Ascending aorta (tissue), 2 donors: ENCODE measurements at places on chromosomes 12 and 14.

DNA sequence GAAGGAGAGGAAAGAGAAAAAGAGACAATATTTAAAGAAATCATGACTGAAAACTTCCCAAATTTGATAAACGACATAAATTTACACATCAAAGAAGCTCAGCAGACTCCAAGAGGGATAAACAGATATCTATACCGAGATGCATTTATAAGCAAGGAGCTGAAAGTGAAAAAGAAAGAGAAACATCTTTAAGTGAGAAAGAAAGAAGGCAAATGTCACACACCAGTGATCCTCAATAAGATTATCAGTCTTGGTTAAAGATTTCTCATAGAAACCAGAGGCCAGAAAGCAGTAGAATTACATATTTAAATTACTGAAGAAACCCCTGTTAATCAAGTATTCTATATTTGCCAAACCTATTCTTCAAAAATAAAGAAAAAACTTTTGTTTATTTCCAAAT, 424.2 kb downstream of the SLC16A7 start:
- no peak for DNase-seq

GRCh38 chr12:106704081-106704480, 70.4 kb upstream of the RIC8B start:
- DNase-seq, result no peak

DNA sequence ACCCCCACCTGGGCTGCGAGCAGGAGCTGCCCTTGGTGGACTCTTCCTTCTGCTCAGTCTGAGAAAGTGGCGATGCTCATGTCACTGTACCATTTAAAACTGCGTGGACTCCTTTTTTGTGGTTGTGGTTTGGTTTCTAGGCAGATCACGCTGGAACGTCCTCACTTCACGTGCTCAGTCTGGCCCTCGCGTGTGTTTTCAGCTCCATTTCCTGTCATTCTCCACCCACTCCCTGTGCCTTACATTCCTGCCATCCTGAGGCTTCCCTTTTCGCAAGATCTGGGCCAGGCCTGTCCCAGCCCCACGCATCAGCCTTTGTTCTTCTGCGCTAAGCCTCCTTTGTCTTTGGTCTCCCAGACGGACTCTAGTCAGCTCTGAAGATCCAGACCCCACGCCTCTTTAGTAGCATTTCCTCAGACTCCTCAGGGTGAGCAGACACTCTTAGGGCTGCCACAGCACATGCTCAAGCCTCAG, 105.4 kb downstream of the FBXL14 start:
- no peak for DNase-seq

DNA sequence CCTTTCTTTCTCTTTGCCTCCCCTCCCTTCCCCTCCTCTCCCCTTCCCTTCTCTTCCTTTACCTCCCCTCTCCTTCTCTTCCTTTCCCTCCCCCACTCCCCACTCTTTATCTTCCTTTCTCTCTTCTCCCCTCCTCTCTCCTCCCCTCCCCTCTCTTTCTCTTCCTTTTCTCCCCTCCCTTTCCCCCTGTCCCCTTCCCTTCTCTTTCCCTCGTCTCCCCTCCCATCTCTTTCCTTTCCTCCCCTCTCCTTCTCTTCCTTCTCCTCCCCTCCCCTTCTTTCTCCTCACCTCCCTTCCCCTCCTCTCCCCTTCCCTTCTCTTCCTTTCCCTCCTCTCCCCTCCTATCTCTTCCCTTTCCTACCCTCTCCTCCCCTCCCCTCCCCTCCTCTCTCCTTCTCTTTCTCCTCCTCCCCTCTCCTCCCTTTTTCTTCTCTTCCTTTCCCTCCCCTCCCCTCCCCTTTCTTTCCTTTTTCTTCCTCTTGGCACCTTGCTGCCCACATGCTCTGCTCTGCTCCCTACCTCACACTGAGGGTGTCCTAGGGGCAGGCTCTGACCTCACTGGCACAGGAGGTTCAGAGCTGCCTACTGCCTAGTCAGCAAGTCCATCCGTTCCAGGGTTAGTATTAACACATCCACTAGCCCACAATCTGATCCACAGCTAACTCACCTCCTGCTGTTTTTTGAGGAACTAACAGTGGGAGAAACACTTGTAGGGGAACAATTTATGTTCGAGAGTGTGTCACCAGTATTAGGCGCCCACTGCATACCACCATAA, 101.0 kb downstream of the NUAK1 start:
- no peak for DNase-seq

DNA sequence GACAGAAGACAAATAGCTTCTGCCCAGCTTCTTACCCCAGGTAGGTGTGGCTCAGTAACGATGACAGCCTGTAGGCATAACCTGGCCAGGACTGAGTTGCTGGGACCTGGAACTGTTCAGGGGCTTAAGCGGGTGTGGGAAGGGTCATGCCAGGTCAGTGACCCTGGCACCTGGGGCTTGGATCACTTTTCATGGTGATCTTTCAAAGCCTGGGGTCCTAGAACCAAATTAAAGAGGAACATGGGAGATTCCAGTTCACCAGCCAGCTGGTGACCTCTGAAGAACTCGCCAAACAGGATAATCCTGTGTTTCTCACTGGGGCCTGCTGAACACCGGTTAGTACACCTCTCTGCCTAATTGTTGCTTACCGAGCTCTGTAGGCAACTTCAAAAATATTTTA, 102.6 kb upstream of the LMNTD1 start:
- no peak for DNase-seq

- no peak for DNase-seq
These were observed 107.3 kb downstream of the ZFP36L1 start for GRCh38 chr14:68685419-68686204.

- no peak for DNase-seq
These were observed 9.4 kb upstream of the SLC35F4 start for GRCh38 chr14:57875296-57875695.
